ENCODE measurements at places on chromosomes 11 and 22. TPM values are rescaled to one million over a fixed set of nuclear protein-coding genes. Genes with fewer than 3 reads are reported as not detected.

FAM180B gene
- not detected for polyA plus RNA-seq

RIMBP3C gene
- not detected for polyA plus RNA-seq

KCNK4 gene
- not detected for polyA plus RNA-seq

SLC6A5 gene
- polyA plus RNA-seq, result not detected

GRIA4 gene
- not detected for polyA plus RNA-seq

TSPAN32 gene
- polyA plus RNA-seq, result not detected

PPP2R5B gene
- 2.1 TPM for polyA plus RNA-seq

LGR4 gene
- not detected for polyA plus RNA-seq

FGF4 gene
- polyA plus RNA-seq, result not detected

PMM1 gene
- polyA plus RNA-seq, result 20.5 TPM

GGT1 gene
- 8.4 TPM for polyA plus RNA-seq

PRAME gene
- 0.56 TPM for polyA plus RNA-seq

NUP50 gene
- polyA plus RNA-seq, result 89.9 TPM

TRIM48 gene
- not detected for polyA plus RNA-seq

PIWIL4 gene
- 0.37 TPM for polyA plus RNA-seq

NLRP14 gene
- not detected for polyA plus RNA-seq

ZP1 gene
- polyA plus RNA-seq, result not detected

PATE4 gene
- polyA plus RNA-seq, result 0.17 TPM

MMP12 gene
- not detected for polyA plus RNA-seq

RASGRP2 gene
- polyA plus RNA-seq, result 5.4 TPM

DDT gene
- 227 TPM for polyA plus RNA-seq

SEZ6L gene
- not detected for polyA plus RNA-seq

GNG3 gene
- 0.62 TPM for polyA plus RNA-seq

ALDH3B1 gene
- polyA plus RNA-seq, result 0.37 TPM

ZNF214 gene
- polyA plus RNA-seq, result not detected

GAL3ST3 gene
- not detected for polyA plus RNA-seq

CCDC116 gene
- polyA plus RNA-seq, result 0.14 TPM

IGLL1 gene
- polyA plus RNA-seq, result not detected

MUC6 gene
- not detected for polyA plus RNA-seq

SCGB1A1 gene
- not detected for polyA plus RNA-seq

MS4A15 gene
- not detected for polyA plus RNA-seq

DTX4 gene
- 5.1 TPM for polyA plus RNA-seq

PRODH gene
- not detected for polyA plus RNA-seq
